Kidney epithelial cell (primary cell): ENCODE measurements at places on chromosomes 7 and 10.

- no peak for DNase-seq
Measured at GRCh38 chr7:38964921-38965320, 12.8 kb upstream of the POU6F2 start.

DNA sequence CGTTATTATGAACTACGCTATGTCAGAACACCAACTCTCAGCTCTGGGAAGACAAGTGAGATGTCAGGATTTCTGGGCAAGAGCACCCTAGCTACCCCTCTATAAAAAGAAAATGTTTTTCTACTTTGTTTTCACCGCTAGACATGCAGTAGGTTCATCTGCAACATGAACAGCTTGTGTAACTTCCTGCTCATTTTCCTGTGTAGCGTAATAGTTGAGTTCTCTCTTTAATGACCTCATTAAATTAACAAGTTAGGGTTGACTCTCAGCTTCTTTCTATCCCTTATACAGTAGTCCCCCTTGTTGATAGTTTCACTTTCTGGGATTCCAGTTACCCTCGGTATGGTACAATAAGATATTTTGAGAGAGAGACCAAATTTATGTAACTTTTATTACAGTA lies 329.4 kb upstream of the ZNF32 start:
- DNase-seq: no peak

DNA sequence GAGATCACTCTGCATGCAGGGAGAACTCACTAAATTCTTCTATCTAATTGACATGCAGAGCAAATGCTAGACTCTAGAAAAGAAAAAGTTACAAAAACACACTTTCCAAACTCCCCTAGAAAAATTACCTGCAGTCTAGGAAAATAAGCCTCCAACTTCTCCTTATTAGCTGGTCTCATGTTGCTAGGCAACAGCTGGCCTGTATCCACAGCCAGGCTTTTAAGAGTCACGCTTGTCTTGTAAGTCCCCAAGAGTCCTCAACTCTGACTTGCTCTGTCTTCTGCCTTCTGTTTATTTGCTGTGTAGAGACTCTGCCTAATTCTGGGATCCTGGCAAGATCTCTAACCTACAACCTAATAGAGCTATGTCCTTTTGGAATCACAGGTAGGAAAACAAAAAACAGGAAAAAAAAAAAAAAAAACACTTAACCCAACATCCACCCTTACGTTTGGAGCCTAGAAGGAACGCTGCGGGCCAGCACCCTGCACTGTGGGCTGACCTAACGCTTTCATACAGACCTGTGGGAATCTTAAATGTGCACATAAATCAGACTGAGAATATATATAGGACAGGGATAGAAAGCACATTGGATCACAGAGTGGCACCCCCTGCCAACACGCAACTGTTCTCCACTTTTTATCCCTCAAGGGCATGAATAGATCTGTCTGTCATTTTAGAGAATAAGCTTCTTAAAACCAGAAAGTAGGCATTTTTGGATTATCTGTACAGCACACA lies 117.0 kb upstream of the PTPRZ1 start:
- no peak for DNase-seq

DNA sequence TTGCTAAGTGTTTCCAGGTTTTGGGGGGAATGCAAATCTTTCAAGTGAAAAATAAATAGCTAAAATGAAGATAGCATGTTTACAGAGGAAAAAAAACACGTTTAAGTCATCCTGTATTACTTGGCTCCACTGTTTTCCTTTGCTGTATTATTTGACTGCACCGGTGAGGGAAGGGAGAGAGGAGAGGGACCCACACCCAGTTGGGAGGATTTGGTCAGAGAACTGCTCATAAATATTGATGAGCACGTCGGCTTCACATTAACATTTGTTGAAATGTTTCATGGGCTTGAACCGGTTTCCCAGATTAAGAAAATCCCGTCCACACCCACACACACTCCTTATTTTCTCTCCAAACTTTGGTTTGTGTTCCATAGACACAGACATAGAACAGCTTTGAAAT lies 493.8 kb upstream of the MGMT start:
- DNase-seq: no peak

DNA sequence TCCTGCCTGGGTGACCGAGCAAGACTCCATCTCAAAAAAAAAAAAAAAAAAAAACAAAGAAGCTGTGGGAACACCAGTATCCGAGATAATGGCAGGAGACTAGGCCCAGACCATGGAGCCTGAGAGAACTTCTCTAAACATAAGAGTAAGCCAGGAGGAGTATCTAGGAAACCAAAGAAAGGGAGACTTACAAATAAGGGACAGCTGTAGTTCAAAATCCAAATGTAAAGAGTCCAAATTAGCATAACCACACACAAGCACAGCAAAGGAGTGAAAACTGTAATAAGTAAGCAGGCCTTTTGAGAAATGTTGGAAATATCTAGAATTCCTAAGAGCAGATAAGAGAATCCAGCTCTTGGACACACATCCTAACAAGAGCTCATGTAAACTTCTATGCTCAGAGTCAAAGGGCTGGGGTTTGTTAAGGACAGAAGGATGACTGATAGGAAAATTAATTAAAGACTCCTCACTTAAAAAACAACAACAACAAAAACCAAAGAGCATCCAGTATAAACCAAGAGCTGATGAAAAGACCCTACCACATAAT lies 15.8 kb downstream of the ZNF25 start:
- no peak for DNase-seq

GRCh38 chr10:67869996-67870395 lies 14.5 kb upstream of the SIRT1 start:
- DNase-seq: no peak

GRCh38 chr7:28070297-28071055 lies 110.1 kb downstream of the JAZF1 start:
- DNase-seq: no peak

- DNase-seq: no peak
Measured at GRCh38 chr7:92634205-92634604, 44.0 kb upstream of the FAM133B start.

GRCh38 chr7:110090110-110090820 lies 1000.7 kb upstream of the LRRN3 start:
- no peak for DNase-seq

- no peak for DNase-seq
Measured at GRCh38 chr10:46558392-46559185, 2.1 kb upstream of the GPRIN2 start.

DNA sequence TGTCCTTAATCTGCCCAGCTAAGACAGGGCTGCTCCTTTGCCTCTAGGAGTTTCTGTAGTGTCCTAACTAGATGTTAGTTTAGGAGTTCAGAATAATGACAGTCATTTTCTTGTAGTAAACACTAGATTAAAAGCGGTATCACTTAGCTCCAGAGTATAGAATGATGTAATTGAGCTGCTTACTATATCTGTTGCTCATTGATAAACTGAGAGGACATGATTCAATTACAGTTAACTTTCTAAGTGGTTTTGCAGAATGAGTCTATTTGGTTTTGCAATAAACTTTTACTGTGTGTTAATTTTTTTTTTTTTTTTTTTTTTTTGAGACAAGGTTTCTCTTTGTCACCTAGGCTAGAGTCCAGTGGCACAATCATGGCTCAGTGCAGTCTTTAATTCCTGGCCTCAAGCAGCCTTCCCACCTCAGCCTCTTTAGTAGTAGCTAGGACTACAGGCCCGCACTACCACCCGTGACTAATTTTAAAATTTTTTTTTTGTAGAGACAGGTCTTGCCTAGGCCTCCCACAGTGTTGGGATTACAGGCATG lies 1.8 kb downstream of the STMP1 start:
- no peak for DNase-seq

DNA sequence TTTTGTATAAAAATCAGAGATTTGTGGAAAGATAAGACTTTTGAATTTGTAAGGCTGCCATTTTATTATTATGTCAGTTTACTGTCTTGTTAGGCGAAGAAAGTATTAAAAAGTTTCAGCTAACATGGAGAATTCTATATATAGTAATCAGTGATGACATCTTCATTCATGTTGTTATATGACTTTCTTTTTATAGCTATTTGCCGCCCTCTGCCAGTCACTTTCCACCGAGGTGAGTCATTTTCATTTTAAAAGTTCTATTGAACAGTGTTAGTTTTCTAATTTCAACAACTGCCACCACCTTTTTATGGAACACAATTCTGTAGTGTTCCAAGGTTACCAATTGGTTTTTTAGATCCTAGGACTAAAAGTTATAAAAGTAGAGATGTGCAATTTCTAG lies 11.8 kb downstream of the CUTC start:
- DNase-seq: no peak

- no peak for DNase-seq
Measured at GRCh38 chr7:33336820-33337219, 207.5 kb downstream of the BBS9 start.

DNA sequence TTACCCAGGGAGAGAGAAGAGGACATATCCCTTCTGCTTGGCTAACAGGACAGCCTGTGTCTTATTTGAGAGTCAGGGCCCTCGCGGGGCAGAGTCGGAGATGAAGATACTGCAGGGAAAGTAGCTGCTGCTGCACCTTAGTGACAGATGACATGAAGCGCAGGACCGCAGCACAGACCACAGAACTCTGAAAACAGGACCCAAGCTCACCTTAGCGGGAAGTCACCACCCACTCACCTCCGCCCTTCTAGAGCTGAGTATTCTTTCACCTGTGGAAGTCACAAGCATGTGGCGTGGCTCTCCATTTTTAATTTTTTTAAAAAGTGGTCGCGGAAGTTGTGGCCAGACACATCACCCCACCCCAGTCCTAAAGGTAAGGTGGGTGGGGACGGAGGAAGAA lies 191.4 kb downstream of the FAM107B start:
- no peak for DNase-seq

DNA sequence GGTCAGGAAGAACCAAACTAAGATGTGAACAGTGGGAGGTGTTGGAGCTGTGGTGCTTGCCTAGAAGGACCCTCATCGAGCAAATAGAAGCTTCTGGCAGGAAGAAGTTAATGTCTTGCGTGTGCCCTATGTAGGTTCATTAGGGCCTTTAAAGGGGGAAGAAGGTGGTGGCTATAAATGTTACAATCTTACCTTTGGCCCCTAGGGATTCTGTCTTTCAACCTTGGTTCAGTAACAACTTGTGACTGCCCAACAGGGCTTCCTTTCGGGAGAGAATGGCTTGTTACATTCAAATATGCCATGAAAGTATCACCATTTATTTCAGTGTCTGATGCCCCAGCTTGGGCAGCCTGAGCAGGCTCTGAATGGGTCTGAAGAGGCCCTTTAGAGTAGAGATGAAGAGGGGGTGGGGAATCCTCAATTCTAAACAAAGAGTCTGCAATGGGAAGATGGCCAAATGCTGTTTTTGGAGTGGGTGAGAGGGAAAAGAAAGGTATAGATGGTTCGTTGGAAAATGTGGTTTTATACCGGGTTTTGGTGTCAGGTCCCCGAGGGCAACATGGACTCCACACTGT lies 108.0 kb downstream of the TCF7L2 start:
- DNase-seq: no peak

- DNase-seq: no peak
Measured at GRCh38 chr7:135960709-135961451, 16.3 kb downstream of the MTPN start.

DNA sequence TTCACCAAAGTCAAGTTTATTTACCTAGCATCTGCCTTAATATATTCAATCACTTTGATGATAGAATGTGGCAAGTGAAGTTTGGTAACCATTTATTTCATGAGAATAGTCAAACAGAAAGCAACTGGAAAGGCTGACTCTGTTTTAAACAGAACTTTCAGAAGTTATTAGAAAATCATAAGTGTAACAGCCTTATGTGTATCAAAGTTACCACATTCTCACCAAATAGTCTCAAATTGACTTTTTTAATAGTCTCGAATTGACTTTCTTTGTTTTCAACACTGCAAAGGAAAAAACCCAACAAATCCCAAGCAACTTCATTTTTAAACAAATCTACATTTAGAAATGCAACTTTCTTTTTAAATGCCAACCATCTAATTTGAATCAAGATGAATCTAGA lies 29.5 kb downstream of the NAMPT start:
- no peak for DNase-seq

DNA sequence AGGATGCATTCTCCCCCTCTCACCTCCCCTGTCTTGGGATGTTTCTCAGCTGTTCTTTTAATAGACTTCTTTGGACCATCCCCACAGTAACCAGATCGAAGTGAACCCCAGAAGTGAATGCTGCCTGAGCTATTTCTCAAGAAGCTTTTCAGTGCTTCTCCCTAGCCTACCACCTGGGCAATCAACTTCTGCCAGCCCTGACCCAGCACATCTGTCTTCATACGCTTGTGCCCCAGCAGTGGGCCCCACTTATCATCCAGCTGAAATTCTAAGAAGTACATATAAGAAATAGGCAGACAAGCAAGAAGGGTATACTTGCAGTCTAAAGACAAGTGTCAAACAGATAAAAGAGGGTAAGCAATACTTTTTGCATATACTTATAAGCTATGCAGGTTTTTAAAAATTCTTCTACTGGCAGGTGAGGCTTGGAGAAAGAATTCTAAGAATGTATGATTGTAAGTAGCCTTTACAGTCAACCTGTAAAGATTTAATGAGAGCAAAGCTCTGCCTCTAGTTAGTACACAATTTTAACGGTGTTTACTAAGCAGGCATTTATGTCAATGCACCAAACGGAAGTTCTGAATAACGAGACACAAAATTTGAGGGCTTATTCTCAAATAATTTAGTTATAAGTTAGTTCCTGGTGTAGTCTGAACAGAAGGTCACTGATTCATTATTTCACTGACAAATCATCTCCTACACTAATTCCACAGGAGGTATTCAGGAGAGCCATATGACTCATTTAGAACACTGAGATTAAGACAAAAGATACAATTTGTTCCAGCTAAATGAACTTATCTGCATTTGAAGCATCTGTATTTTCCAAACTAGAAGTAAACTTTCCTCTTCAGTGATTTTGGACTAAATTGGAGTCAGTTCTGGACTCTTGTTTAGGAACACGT lies 83.3 kb downstream of the RNLS start:
- peak; percentile 49 for DNase-seq

GRCh38 chr7:55415173-55415778 lies 50.1 kb downstream of the LANCL2 start:
- peak; percentile 23 for DNase-seq

GRCh38 chr7:28685644-28686417 lies 272.3 kb downstream of the TRIL start:
- peak; percentile 96 for DNase-seq

DNA sequence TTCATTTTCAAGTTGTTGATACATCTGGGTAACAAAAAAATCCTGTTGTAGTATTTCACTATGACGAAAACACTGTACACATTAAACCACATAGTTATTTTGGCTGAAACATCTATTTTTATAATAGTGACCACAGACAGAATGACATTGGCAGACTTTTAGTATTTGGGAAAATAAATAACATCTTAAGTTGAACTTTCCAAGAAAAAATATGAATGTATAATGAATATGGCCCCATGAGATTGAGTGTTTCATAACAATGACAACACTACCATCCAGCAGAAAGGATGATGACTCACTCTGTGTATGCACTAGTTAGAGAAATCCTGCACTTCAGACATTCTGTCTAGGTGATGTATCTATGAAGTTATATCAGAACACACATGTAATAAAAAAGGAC lies 118.1 kb downstream of the SEMA3D start:
- DNase-seq: no peak

DNA sequence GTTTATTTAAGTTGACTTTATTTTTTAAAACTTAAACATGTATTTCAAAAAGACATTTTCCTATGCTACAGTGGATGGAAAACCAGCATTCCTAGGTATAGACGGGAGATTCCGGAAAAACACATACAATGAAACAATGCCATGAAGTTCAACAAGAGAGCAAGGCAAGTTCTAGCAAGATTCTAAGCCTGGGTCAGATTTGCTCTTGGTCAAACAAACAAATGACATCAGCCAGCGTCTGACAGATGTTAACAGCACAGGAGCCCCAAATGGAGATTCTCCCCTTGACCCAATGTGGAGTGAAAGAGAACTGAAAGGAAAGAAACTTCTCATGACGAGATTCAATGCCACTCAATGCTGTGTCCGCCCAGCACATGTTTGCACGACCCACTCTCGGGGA lies 149.9 kb downstream of the NEURL1 start:
- no peak for DNase-seq
